GM23248 (cell line): ENCODE measurements at places on chromosomes 7 and 10. TPM values are rescaled to one million over a fixed set of nuclear protein-coding genes. Genes with fewer than 3 reads are reported as not detected.

- DNase-seq: peak; percentile 36
Measured at GRCh38 chr7:156932006-156932405, 17.5 kb upstream of the NOM1 start.

GRCh38 chr7:30139836-30140384 lies 5.1 kb downstream of the MTURN start:
- DNase-seq: no peak

GRCh38 chr7:20831451-20831850 lies 44.8 kb upstream of the SP8 start:
- no peak for DNase-seq

GRCh38 chr10:94546901-94547185 lies 1.3 kb downstream of the HELLS start:
- peak; percentile 26 for DNase-seq

GRCh38 chr7:50557099-50557498 lies 8.1 kb downstream of the DDC start:
- DNase-seq: no peak

GRCh38 chr10:53697038-53697437 lies 924.5 kb upstream of the MBL2 start:
- DNase-seq: no peak

GRCh38 chr10:70317272-70317942 lies 33.6 kb upstream of the NPFFR1 start:
- DNase-seq: no peak

GRCh38 chr7:6272481-6273323 lies at the start of gene CYTH3:
Gene CYTH3, minus strand, starts transcription at chr7:6272624. Its CDS starts 117 bp downstream, at chr7:6272507.
- DNase-seq: peak; percentile 95

- DNase-seq: peak; percentile 19
Measured at GRCh38 chr10:7409045-7409731, 1.6 kb downstream of the SFMBT2 start.

DNA sequence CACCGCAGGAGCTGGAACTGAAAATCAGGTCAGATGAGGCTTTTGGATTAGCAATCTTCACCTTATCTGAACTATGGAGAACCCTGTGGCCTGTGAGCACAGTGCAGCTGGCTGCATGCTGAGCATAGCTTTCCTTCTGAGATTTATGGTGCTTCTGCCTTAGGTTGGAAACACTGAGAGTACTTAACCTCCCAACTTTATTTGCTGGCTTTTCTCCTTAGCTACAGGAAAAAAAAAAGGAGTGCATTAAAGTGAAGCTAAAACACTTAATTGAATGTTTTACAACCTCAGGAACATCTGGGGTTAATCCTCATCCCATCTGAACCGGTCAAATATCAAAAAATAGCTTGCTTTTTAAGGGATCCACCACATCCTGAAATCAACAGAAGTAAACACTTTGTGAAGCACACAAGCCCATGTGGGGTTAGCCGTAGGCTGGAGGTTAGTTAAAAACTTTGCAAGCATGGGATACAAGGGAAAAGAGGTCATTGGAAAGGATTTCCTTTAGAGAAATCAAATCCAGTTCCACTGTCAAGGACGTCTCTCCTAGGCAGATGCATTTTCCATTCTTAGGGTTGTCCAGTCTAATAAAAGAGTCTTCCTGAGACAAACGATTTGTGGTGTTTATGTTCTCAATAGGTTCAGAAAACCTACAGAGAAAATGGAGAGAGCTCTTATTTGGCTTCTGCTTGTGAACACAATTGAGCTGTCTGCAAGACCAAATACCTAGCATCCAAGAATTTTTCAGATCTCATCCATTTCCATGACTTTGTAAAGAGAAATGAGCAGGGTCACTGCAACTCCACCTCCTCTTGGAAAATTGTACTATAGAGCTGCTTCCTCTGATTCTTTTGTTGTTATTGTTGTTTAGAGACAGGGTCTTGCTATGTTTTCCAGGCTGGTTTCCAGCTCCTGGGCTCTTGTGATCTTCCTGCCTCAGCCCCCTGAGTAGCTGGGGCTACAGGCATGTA lies 470.4 kb upstream of the IGFBP3 start:
- DNase-seq: peak; percentile 7

DNA sequence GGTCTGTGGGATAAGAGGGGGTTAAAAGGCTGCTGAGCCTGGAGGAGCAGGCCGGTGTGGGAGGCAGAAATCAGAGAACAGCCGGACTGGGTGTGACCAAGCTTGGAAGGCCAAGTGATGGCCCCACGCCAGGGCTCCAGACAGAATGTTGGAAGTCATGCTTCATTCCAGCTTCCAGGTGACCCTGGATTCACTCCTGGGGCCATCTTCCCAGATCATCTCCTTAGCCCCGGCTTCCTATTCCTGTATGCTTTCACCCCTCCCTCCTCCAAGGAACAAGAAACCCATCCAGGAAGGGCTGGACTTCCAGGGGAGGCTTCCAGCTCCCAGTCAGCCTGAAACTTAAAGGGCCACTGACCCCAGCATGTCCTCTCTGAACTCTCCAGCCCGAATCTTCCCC lies 1.0 kb downstream of the INMT start:
- peak; percentile 64 for DNase-seq

GRCh38 chr7:24608504-24608903 lies 35.3 kb downstream of the PALS2 start:
- no peak for DNase-seq

GRCh38 chr7:100044718-100045117 lies 4.9 kb upstream of the ZSCAN21 start:
- DNase-seq: no peak

- DNase-seq: peak; percentile 58
Measured at GRCh38 chr7:47225387-47226131, 356.4 kb downstream of the TNS3 start.

DNA sequence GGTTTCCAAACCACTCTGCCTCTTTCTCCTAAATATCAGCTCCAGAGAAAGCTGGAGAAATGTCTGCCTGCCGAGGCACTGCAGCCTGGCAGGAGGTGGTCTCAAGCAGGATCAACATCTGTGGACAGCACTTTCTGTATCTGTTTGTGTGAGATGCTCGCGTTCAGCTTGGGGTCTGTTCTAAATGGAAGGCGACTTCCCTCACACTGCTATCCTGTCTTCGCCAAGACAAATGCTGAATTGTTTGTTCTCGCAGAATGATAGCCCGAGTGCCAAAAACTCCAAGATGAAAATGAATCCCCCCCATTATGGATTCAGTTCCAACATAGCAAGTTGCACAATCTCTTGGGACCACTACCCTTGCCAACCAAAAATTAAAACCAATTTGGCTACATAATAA lies 72.2 kb upstream of the PALS2 start:
- no peak for DNase-seq

DNA sequence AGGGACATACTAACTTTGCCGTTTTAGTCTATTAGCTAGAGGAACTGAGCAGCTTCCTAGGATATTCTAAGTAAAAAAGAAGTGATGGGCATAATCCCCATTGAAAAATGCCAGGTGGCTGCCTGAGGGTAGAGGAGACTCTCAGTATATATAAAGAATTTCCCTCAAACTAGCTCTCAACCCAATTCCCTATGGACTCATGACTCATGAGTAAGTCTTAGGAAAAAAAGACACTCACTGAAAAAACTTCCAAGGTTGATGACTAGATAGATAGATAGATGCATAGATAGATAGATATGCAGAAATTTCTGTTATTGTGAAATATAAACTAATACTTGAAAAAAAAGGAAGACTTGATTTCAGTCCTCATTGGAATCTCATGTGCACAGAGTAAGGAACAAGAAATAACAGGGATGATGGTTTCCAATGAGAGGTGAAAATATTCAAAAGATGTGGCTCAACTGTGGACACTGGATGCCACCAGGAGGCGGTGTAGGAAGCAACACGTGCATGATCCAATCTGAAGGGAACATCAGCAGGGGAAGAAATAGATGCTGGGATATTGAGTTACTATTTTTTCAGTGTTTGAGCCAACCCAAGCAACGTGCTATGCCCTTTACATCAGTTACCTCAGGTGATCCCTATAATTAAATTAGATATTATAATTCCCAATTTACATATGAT lies 711.0 kb upstream of the LRRTM3 start:
- DNase-seq: peak; percentile 1

- DNase-seq: peak; percentile 38
Measured at GRCh38 chr7:74544706-74545469, 91.2 kb downstream of the GTF2IRD1 start.

GRCh38 chr7:130741331-130741995 lies 7.5 kb upstream of the KLF14 start:
- no peak for DNase-seq

DNA sequence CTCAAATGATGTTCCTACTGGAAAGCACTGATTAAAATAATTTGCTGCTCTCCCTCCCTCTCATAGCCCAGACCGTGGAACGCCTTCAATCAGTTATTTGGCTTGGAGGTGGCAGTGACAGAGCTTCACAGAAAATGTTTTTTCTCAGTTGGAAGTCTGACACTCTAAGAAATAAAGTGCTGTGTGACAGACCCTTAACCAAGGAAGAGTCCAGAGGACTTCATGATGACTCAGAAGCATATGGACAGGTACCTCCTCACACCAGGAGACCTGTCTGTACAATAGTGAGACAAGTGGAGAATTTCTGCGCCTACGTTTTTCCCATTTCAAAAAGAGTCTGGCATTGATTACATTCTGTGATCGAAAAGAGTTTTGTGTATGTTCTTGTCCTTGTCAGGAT lies 295.5 kb downstream of the DOCK4 start:
- no peak for DNase-seq

GRCh38 chr10:71271662-71272055 lies 47.4 kb upstream of the SLC29A3 start:
- DNase-seq: no peak

- DNase-seq: no peak
Measured at GRCh38 chr7:100884736-100885439, 4.6 kb downstream of the UFSP1 start.

GRCh38 chr7:24757353-24758275 lies at the start of gene GSDME:
Gene GSDME, minus strand, starts transcription at chr7:24757464. Its CDS starts 7,690 bp downstream, at chr7:24749774.
- peak; percentile 83 for DNase-seq

- DNase-seq: no peak
Measured at GRCh38 chr10:5549462-5550249, 24.9 kb downstream of the CALML3 start.

DNA sequence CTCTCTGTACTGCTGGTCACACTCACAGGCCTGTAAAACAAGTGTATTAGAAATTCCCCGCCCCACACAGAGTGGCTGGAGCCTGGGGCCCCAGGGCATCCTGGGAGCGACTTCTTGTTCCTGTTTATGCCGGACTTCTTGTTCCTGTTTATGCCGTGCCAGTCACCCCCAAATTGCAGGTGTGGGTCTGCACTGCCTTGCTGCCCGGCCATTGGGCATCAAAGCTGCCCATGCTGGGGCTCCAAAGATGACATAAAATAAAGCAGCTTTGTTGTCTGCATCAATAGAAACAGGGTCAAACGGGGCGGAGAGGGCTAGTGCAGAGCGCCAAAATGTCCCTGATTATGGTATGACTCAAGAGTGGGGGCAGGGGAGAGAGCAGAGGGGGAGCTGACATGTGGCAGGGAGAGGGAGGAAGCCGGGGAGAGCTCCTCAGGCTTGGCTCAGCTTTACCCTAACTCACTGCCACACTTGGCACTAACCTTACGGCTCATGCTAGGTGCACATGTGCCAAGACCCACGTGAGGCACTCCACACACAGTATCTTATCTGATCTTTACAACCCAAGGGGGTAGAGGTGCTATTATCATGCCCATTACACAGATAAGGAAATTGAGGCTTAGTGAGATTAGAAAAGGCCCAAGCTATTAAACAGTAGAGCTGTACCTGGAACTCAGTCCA lies 98.4 kb downstream of the PIP4K2A start:
- no peak for DNase-seq

- peak; percentile 96 for DNase-seq
Measured at GRCh38 chr10:23095404-23095965, at the start of gene MSRB2. Gene MSRB2, plus strand, starts transcription at chr10:23095579. Its CDS starts 30 bp downstream, at chr10:23095609.

- no peak for DNase-seq
Measured at GRCh38 chr7:68684246-68684839, 913.9 kb upstream of the AUTS2 start.

DNA sequence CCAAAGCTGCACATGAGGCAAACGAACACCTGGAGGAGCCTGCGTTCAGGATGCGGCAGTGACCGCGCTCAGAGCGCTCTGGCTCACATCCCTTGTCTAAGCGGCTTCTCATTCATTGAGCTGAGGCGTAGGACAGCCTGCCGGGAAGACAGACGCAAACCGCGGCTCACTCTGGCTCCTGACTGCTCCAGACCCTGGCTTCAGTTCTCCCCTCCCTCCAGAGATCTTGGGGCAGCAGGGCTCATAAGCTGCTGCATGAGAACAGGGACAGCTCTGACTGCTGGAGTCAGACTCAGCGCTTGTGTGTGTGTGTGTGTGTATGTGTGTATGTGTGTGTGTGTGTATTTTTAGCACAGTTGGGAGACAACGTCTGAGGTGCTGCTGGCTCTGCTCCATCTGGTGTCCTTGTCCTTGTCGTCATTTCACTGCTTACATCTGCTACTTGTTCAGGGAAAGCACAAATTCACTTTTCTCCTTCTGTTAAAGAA lies 15.8 kb upstream of the LYZL2 start:
- DNase-seq: peak; percentile 48

DNA sequence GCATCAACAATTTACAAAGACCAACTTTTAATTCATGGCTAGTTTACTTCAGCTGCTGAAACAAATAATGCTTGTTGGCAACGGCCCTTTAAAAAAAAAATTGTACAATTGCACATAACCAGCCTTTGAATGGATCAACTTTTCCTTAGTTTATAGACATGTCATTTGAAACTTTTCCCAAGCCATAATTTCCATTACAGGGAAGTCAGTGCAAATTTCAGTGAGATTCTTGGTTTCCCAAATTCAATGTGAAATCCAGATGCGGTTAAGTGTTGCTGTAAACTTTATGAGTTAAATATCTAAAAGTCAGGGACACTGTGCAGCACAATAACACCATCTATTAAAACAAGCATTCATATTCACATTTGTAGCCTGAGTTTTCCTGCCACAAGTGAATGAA lies 182.2 kb downstream of the JAZF1 start:
- no peak for DNase-seq

DNA sequence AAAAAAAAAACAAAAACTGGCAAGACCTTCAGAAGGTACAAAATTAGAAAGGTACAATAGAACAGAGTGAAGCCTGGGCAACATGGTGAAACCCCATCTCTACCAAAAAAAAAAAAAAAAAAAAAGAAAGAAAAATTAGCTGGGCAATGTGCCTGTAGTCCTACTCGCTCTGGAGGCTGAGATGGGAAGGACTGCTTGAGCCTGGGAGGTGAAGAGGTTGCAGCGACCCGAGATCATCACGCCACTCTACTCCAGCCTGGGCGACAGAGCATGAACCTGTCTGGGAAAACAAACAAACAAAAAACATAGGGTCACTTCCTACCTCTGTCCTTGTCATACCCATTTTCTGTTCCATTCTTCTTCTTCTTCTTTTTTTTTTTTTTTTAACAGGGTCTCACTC lies 45.6 kb upstream of the DLG5 start:
- DNase-seq: no peak

GRCh38 chr10:116722736-116723427 lies 19.5 kb downstream of the HSPA12A start:
- DNase-seq: no peak

GRCh38 chr7:50836646-50837045 lies 54.0 kb upstream of the GRB10 start:
- no peak for DNase-seq

ANXA8L1 gene
- 2.2 and 6.6 TPM in 2 replicates for total RNA-seq

SPOCK2 gene
- not detected in 2 replicates for total RNA-seq

CALHM1 gene
- not detected in 2 replicates for total RNA-seq

BTBD16 gene
- not detected in 2 replicates for total RNA-seq

GJD4 gene
- total RNA-seq: not detected in 2 replicates

SPDYE3 gene
- total RNA-seq: not detected in 2 replicates

CAMK2B gene
- 2.5 and 9.1 TPM in 2 replicates for total RNA-seq

BMI1 gene
- 66.0 and 77.1 TPM in 2 replicates for total RNA-seq

CDK14 gene
- 21.2 and 24.9 TPM in 2 replicates for total RNA-seq

PPP1R9A gene
- not detected in 2 replicates for total RNA-seq

STAG3 gene
- 0.97 TPM in 1 of 2 replicates, not detected in the other for total RNA-seq

VENTX gene
- total RNA-seq: not detected in 2 replicates
